Activated CD8-positive, alpha-beta T cell treated with anti-CD3 and anti-CD28 coated beads for 36 hours (primary cell): ENCODE measurements at places on chromosomes 5 and 9. TPM values are rescaled to one million over a fixed set of nuclear protein-coding genes. Genes with fewer than 3 reads are reported as not detected.
A peak's percentile ranks its signal among the peaks of the same experiment; 100 is the strongest.

DNA sequence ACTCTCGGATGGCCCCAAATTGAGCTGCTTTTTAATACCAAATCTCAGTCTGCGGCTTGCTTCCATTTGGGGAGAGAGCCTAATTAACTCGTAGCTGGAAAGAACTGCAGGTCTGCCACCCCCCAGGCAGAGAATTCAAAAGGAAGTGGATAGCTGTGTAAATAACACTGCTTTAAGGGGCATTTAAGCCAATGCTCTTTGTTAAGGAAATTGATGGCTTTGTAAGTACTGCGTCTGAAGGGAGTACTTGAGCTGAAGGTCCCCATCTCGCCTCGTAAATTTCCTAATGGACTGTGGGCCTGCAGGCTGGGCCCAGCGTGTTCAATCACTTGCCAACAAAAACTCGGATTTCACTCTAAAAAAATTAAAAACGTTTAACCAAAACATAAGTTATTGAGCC is 132.7 kb downstream of the PAPPA start:
- DNase-seq = no peak

- DNase-seq = peak; percentile 95
Measured at GRCh38 chr9:137095664-137096517, 9.1 kb downstream of the MAN1B1 start.

- DNase-seq = no peak
Measured at GRCh38 chr5:160162910-160163309, 43.7 kb upstream of the PWWP2A start.

DNA sequence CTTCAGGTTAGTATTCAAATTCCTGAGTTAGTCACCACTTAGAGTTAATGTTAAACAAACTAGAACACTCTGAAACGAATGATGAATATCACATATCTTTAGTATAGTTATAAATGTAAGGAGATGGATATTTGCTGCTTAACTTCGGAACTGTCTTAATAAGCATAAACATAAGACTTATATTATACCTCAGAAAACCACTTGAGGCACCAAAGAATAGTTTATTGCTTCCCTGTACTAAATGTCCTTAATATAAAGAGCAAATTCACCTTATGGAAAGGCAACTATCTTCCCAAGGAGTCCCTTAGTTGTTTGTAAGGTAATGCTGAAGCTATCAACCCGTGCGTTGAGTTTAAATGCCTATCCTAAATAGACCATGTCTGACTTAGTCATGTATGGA is 300.0 kb upstream of the ADAMTSL1 start:
- DNase-seq = no peak

GRCh38 chr5:73499756-73500155 is 1.5 kb downstream of the BTF3 start:
- no peak for DNase-seq

- no peak for DNase-seq
Measured at GRCh38 chr5:6516823-6517222, 68.2 kb downstream of the UBE2QL1 start.

DNA sequence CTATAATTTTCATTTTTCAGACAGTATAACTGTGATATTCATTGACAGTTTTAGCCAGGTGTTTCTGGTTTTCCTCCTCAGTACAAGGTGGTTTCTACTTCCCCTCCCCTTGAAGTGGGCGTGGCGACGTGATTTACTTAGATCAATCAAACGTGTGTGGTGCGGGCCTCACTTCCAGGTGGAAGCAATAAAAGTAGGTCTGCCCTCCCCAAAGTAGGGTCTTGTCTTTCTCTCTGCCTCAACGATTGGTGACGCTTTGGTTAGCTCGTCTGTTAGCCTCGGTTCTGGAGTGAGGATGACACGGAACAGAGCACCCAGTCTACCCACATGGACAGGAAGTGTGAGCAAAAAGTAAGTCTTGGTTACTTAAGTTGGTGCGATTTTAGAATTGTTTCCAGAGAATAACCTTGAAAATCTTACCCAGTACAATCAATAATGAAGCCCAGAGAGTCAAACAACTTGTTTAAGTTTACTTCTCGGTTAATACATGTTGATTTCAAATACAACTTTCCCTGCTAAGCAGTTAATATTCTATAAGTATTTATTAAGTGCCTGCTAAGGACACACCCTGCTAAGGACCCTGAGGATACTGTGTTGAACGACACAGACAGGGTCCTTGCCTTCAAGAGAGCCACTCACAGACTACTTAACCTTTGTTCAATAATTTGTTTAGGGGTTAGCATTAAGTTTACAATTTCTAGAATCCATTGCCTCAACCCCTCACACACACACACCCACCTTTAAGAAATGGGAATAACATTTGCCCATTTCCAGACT is 48.4 kb downstream of the COX7C start:
- DNase-seq = peak; percentile 60

GRCh38 chr9:98667005-98667640 is 41.6 kb downstream of the GABBR2 start:
- DNase-seq = no peak

GRCh38 chr5:146528236-146528635 is 12.2 kb upstream of the GPR151 start:
- DNase-seq = no peak

DNA sequence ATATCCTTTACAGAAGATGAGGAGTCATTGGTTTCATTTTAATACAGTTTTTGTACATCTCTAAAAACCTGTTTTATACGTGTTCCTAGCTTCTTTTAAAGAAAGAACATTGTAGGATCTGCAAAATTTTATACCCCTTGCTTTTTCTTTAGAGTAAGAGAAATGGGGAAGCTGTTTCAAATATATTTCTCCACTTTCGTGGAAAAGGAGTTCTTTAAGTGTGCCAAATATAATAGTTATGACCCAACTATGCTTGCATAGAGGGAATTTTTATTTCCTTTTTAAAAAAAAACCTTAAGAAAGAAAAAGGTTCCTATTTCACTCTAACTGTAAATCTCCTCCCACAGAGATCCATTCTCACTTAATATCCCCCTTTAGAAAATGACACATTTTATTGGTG is 27.5 kb upstream of the DMAC1 start:
- DNase-seq = no peak

DNA sequence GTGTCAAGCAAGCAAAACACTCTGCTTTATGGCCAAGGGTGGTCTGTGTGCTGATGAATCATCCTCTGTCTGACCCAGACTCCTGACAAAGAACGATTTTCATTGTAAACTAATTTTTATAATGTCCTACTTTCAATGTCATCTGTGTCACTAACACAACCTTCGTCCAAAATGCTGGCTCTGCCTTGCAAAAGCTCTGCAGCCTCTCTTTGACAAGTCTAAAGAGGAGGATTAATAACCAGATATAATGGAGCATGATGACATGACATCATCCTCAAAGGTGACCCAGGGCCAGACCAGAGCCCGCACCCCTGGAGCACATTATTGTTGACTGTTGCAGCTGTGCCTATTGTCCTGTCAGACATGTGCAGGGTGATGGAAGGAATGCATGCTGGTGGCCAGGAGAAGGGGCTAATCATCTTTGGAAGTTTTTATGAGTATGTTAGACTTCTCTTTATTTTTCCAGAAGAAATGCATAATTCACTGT is 589.4 kb downstream of the NR2F1-AS1 start:
- DNase-seq = no peak

DNA sequence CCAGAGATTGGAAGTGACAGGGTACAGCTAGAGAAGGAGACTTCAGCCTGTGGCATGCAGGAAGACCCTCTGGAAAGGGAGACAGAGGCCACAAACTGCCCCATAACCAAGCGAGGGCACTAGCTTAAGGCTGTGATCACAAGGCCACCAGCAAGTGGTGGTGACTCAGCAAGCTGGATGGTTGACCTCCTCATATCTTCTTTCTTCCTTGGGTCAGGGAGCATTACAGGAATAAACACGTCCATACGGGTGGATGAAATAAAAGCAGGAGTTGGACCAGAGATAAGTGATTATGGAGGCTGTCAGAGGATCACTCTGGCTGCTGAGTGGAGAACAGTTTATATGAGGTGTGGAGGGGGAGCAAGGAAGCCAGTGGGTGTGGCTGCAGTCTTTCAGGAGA is 234.6 kb upstream of the TAS2R1 start:
- DNase-seq = no peak

DNA sequence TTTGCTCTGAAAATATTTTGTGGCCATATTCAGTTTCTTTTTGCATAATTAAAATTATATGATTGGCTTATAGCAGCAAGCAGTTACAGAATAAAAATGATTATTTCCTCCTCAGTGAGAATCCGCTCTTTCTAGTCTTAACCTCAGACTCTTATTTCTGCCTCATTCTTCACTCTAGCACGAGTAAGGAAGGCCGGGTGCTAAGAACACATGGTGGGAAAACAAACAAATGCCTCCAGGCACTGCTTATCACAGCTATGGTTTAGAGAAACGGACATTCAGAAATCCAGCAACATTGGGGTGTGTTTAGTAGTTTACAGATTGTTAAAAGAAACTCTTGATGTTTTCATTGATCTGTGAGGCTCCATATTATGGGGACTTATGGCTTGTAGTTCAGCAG is 168.7 kb downstream of the KDM4C start:
- no peak for DNase-seq

- DNase-seq = no peak
Measured at GRCh38 chr9:8555762-8556500, 756.4 kb upstream of the DMAC1 start.

DNA sequence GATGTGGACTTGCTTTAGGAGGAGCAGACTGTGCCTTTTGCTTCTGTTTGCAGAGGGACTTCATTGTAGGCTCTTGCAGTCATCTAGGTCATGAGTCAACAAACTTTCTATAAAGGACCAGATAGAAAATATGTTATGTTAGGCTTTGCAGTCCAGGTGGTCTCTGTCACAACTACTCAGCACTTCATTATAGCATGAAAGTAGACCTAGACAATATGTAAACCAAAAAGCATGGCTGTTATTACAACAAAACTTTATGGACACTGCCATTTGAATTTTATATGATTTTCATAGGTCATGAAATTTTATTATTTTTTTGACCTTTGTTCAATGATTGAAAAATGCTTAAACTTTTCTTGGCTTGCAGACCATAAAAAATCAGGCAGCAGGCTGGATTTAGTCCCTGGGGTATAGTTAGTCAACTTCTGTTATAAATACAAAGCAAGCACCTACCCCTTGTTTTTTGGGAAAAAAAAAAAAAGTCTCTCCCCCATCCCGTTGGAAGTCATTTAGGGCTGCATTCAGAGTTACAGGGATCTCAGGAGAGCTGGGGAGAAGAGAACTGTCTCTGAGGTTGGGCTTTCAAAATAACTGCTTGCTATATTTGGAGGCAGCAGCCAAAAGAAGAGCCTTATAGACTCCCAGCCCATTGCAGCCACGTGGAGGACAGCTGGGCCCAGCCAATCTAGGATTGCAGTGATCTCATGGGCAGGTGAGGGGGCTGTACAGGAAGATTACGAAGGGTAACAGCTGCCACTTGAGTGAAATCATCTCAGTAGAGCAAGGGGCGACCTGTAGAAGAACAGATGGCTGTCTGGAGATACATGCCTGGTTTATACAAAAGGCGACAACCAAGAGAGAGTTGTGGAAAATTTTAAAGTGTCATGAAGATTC is 136.6 kb upstream of the TNC start:
- no peak for DNase-seq

- DNase-seq = no peak
Measured at GRCh38 chr5:14510156-14510734, 71.3 kb upstream of the OTULINL start.

DNA sequence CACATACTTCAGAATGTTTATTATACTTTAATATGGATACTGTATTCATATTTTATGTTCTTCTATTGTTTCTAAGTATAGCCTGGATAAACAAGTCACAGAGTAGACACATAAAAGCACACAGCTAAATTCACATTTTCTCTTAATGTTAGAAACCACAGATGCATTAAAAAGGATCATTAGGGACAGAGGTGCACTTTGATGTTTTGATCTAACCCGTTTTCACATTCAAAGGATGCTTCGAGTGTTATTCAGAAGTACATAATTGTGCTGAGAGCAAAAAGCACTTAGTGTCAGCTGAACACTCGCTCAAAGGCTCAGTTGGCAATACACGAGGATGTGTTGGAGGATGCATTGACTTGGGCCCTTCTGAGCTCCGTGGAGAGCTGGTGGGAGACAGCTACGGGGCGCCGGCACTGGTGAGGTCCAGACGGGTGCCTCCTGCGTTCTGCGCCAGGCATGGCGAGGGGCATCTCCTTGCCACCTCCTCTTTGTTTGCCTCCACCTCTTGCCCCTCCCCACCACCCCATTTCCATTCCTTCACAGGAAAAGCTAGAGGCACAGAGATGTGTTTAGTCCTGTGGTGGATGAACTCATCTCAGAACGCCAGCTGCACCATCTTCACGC is 35.5 kb downstream of the MED10 start:
- no peak for DNase-seq

DNA sequence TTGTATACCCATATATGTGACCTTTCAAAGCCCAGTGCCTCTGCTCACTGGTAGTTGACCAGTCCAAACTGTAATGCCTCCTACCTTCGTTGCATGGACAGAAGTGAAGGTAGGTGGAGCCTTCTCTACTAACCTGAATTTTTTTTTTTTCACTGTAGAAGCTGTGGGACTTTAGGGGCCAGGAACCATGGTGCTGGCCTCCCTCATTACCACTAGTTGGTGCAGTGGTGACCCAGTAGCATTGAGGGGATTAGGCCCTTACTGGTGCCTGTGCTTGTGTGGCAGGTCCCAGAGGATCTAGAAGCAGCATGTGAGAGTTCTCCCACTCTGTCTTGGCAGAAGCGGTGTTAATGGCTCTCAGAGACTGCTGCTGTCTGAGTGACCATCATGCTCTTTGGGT is 2.3 kb downstream of the RALGPS1 start:
- DNase-seq = no peak

GRCh38 chr9:86994231-86994630 is 46.9 kb upstream of the GAS1 start:
- DNase-seq = no peak

Gene ISL1
- total RNA-seq = not detected

Gene SOHLH1
- not detected for total RNA-seq

Gene GLRA1
- total RNA-seq = not detected

Gene CA9
- total RNA-seq = 4.9 TPM

Gene FGF10
- not detected for total RNA-seq

Gene MCIDAS
- 0.18 TPM for total RNA-seq

Gene LHX6
- total RNA-seq = 0.07 TPM

Gene TESK1
- 26.9 TPM for total RNA-seq

Gene PKD2L2
- total RNA-seq = not detected

Gene FOXD4L5
- total RNA-seq = 0.11 TPM

Gene HK3
- not detected for total RNA-seq

Gene KIF12
- total RNA-seq = not detected

Gene F2RL2
- not detected for total RNA-seq
